Activated CD8-positive, alpha-beta T cell treated with anti-CD3 and anti-CD28 coated beads for 36 hours (primary cell): ENCODE measurements at places on chromosomes 11 and 22.

- no peak for DNase-seq
Measured at GRCh38 chr22:49355211-49355920, 472.3 kb downstream of the BRD1 start.

DNA sequence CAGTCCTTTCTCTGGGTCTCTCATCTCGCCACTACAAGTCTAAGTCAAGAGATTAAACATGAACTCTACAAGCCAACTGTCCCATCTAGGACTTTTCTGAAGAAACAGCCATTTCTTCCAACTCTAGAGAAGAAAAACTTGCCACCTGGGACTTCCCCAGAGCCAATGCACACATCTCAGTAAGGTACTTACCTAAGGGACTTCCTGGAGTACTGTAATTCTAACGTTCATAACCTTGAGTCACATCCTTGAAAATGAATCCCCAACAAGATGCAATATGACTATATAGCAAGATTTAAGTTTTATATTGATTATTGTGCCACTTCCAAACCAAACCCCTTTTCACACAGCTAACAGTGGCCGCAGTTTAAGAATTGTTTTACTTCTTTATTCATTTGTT, 11.9 kb upstream of the ISX start:
- peak; percentile 13 for DNase-seq

DNA sequence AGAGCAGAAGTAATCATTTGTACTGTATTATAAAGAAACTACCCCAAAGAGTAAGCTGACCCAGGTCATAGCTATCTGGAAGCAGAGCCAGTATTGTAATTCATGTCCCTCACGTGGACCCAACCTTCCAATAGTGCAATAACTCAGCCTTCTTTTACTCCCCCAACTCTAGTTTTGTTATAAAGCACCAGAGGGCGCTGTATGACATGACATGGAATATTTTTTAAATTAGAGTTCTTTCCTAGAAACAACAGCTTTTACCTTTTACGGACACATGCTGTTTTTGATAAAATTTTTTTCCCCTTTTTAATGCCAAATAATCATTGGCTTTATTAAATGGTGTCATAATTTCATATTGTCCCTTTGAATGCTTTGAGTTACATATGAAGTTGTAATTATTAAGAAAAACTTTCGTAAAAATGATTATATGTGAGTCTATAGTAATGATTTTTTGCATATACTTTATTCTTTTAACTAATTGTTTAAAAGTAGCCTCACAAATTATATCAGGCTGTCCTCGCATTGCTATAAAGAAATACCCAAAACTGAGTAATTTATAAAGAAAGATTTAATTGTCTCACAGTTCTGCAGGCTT, 76.9 kb downstream of the DKK3 start:
- peak; percentile 24 for DNase-seq

DNA sequence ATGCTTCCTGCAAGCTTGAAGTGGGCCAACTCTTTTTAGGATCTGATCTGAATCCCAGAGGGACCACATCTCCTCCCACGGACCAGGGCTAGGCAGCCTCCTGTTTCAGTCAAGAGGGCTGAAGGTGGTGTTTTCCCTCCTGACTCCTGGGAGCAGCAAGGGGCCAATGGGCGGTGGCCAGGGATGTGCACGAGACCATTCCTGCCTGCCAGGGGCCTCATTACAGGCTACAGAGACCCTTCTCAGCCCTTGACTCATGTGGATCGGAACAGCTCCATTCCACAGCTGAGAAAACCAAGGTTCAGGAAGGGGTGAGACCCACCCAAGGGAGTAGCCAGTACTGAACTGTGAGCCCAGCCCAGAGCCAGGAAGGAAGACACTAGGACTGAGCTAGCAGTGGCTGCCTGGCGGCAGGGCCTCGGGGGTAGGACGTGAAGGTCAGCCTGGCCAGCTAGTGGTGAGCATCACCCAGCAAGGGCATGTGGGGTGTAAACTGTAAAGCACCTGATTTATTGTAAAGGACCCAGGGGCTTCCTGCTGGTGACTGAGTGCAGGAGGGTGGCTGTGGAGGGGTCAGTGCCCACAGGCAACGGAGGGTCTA, 3.4 kb upstream of the P2RY6 start:
- DNase-seq, result no peak

DNA sequence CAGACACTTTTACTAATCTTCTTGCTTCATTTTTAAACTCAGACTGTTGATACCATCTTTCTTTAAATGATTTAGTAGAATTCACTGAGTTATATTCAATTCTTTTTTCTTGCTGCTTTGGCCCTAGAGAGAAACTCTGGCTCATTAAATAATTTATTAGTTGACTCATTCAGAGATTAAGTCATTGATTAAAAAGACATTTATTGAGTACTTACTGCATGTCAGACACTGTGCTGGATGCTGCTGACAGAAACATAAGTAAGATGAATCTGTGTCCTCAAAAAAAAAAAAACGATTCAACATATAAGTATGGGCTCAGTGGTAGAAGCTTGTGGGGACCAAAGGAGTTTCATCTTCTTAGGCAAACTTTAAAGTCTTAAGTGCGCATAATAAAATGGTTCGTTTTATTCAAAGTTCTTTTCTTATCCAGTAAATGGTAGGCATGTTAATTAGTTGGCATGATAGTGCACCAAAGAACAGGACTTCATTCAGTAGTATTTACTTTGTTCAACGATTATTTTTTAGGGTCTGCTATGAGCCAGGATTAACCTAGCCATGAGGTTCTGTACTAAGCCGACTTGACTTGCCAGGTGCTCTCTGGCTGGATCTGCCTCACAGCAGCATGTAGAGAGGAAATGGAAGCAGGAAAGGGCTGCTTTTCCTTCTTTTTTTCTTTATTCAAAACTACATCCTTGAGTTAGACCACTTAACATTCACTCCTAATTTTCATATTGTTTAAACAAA, 281.0 kb upstream of the CTSC start:
- no peak for DNase-seq

DNA sequence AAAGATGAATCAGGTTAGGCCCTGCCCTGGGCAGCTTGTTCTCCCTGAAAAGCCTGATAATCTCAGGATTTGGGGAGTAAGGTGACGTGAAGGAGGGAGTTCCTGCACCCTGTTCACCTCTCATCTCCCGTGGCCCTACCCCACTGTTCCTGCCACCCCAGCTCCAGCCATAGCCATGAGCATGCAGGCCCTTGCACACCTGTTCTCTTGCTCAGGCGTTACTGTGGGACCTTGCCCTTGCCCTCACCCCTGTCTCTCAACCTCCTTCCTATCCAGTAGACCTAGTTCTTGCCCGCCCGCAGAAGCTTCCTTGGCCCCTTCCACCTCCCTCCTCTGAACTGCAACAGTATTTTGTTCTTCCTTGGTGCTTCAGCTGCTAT, 15.0 kb downstream of the TSKU start:
- no peak for DNase-seq

GRCh38 chr11:20980736-20981135, 311.4 kb downstream of the NELL1 start:
- DNase-seq, result no peak

DNA sequence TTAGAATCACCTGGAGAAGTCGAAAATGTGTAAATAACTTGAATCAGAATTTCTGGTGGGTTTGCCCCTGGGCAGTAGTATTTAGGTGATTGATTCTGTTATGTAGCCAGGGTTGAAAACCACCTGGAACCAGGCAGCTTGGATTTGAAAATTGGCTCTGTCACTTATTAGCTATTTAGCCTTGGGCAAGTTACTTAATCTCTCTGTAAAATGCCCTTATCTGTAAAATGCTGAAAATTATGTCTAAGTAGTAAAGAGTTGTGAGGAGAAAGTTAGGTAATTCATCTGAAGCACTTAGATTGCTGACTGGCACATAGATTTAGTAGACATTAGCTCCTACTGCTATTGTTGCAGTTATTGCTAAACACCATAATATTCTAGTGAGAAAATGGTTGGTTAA, 49.3 kb downstream of the PPME1 start:
- no peak for DNase-seq

- DNase-seq, result no peak
Measured at GRCh38 chr11:73239111-73239521, 21.0 kb downstream of the P2RY2 start.

DNA sequence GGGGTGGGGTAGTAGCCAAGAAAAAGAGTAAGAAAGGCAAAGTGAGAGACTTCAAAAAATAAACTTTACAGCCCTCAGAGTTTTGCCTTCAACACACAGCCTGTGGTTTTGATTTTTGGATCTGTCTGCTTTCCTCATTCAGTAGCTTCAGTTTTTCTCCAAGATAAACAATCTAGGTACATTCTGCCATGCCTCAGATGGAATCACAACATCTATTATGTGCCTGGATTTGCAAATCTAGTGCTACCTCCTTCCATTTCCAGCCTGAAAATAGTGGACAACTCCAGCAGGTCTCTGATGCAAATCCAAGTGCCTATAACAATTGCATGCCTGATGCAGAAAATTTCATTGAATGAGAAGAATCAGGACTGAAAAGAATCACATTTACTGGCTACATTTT, 206.6 kb upstream of the GUCY1A2 start:
- DNase-seq, result no peak

GRCh38 chr11:46436113-46436512, 44.5 kb upstream of the CHRM4 start:
- no peak for DNase-seq

GRCh38 chr11:95520369-95521132, 269.0 kb downstream of the FAM76B start:
- DNase-seq, result no peak

DNA sequence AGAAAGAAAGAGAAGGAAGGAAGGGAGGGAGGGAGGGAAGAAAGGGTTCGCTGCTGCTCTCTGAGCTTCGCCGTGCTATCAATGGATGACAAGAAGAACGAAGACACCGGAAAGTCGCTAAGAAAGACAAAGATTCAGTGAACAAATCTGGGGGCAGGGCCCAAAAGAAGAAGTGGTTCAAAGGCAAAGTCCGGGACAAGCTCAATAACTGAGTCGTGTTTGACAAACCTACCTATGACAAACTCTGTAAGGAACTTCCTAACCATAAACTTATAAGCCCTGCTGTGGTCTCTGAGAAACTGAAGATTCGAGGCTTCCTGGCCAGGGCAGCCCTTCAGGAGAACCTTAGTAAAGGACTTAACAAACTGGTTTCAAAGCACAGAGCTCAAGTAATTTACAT, 2.9 kb upstream of the TTLL1 start:
- DNase-seq, result no peak

DNA sequence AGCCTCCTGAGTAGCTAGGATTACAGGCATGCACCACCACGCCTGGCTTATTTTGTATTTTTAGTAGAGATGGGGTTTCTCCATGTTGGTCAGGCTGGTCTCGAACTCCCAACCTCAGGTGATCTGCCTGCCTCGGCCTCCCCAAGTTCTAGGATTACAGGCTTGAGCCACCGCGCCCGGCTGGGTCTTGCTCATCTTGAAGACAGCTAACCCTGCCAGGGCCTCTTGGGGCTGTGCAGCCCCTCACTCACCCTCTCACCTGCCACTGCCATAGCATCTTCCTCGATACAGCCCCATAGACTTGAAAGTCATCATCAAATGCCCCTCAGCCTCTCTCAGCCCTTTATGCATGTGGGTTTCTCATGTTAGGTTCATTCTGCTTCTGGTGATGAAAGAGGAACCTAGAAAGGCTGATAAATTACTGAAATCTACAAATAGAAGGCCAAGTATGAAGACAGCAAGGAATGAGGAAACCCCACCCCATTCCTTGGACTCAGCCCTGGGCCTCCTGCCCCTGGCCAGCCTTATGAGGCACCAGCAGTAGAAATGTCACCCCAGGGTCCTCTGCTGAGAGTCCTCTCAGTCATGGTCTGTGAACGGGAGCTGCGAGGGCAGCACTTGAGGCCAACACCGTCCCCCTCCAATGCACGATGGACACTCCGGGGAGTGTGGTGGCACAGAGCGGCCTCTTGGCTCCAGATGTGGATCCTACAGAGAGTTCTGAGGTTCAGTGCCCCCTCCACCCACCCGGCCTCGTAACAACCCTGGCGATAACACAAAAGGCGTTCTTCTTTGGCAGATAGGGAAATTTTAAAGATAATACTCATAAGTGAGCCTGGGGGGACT, 24.8 kb downstream of the SCGB1A1 start:
- DNase-seq, result no peak

DNA sequence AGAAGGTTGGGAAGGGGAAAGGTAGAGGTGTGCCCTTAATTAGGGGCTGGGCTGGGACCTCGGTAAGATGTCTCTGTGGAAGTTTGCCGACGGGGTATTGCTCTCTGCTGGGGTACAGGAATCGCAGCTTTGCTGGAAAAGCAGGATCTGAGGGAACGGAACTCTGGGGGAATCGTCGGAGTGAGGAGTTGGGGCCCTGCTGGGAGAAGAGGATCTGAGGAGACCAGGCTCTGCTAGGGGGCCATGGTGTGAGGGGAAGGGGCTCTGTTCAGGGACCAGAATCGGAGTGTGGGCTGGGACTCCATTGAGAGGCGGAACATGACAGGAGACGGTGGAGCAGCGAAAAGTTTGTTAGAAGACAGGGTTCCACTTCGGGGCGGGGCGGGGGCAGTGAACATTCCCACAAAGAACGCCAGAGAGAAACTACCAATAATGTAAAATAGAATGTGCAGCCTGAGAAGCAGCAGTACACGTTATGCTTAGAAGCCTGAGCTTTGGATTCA, 456 bp downstream of the AAMDC start:
- DNase-seq, result peak; percentile 25

DNA sequence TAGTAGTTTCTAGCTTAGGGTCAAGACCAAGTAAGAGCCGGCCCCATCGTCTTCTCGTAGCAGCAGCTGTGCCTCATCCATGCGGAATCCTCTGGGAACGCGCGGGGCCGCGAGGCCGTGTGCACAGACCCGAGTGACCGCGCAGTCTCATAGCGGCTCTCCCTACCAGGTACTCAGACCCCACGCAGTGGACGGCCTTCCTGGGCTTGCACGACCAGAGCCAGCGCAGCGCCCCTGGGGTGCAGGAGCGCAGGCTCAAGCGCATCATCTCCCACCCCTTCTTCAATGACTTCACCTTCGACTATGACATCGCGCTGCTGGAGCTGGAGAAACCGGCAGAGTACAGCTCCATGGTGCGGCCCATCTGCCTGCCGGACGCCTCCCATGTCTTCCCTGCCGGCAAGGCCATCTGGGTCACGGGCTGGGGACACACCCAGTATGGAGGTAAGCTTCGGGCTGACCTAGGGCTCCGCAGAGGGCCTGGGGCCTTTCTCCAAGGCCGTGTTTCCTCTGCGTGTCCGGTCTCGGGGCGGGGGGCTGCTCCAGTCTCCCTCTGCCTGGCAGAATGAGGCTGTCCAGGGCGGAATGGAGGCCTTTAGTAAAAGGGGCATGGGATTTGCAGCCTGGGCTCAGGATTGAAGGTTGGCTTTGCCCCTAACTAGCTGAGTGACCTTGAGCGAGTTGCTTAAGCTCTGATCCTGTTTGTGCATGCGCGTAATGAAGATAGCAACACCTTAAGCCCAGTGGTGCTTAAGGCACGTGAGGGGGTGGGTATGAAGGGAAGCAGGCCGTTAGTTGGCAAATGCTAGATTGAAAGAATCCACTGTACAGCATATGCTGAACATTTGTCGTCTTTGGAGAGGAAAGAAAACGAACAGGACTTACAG, 48.9 kb downstream of the ST14 start:
- no peak for DNase-seq

GRCh38 chr11:1024597-1025409, 11.7 kb downstream of the MUC6 start:
- no peak for DNase-seq

- no peak for DNase-seq
Measured at GRCh38 chr22:45664136-45664646, 7.4 kb upstream of the ATXN10 start.

GRCh38 chr11:75052457-75052856, 44.2 kb downstream of the OR2AT4 start:
- no peak for DNase-seq
